ENCODE measurements at places on chromosomes 6 and 20. TPM values are rescaled to one million over a fixed set of nuclear protein-coding genes. Genes with fewer than 3 reads are reported as not detected.

DNA sequence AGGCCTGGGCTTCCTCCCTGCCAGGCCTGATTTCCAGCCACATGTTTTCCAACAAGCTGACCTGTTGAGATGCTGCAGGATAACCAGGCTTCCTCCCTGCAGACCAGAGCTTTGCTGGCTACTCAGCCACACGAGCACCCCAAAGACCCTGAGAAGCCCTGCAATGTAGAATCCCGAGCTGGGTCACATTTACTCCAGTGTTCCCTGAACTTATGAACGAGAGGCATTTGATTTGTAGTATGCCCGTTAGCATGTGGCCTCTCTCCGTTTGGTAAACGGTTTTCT is 4.0 kb downstream of the SIRPA start:
- DNase-seq = no peak

DNA sequence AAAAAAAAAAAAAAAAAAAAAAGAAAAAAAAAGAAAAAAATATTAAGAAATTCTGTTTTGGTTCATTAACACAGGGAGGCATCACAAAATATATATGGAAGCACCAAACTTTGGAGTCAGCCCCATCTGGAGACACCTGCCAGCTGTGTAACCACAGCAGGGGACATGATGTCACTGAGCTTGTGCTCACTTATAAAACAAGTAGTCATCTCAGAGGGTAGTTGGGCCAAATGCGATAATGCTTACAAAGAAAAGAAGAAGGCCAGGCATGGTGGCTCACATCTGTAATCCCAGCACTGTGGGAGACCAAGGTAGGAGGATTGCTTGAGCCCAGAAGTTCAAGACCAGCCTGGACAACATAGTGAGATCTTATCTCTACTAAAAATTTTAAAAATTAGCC is 1.1 kb upstream of the BNIP5 start:
- no peak for DNase-seq

DNA sequence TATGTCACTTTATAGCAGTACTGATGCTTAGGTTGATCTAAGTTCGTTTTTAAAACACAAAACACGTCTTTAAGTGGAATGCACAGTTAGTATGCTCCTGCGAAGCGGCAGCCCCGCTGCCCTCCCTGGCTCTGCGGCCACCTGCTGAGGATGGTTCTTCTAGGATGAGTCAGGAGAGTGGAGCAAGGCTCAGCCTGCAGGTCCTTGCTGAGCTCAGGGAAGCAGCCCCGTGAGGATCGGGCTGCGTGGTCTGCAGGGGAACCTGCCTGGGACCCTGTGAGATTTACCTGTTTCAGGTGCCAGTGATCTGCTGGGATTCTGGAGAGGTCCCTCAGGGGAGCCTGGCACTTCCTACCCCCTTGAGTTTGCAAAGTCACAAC is 57.5 kb downstream of the SYNJ2 start:
- no peak for DNase-seq

DNA sequence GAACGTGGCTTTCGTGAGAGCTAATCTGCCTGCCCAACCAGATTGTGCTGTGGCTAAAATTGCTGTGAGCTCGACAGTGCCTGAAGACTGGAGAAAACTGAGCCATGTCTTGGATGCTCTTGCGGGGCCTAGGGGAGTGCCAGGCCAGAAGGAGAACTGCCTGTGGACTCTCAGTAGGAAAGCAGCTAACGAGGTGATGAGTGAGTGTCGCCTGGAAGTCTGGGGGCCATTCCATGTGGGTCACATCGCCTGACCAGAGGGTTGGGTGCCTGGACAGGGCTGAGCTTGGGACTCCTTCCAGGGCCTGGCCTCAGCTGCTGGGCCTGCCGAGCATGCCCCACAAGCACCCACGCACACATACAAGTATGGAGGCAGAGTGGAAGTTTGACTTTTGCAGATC is 166.5 kb downstream of the VEGFA start:
- DNase-seq = no peak

- no peak for DNase-seq
Measured at GRCh38 chr6:135451617-135452190, 45.8 kb downstream of the AHI1 start.

DNA sequence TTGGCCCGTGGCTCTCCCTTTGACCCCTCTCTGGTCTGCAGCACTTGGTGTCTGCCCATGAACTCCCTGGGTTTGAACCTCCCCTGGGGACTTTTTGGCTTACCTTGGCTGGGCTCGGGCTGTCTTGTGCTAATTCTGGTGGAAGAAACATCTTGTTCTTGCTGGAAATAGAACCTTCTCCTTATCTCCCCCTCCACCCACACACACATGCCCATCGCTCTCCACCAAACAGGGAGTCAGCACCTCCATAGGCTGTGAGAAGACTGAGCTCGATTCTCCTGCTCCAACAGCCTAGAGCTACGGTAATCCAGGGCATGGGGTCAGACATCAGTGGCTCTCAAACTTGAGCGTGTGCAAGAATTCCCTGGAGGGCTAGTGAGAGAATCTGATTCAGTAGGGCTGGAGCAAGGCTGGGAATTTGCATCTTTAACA is 114.4 kb upstream of the SLC22A23 start:
- no peak for DNase-seq

DNA sequence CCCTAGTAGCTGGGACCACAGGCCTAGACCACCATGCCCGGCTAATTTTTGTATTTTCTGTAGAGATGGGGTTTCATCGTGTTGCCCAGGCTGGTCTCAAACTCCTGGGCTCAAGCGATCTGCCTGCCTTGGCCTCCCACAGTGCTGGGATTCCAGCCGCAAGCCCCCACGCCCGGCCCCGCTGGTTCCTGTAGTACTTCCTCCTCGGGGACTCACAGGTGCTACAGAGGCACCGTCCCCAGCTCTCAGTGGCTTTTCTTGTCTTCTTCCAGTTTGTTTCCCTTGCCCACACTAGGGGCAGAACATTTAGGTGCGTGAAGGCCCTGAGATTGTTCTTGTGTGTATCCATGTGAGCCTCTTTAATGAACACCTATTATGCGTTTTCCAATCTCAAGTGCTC is 773 bp upstream of the ZBP1 start:
- DNase-seq = no peak

- no peak for DNase-seq
Measured at GRCh38 chr6:142913036-142913510, 31.9 kb downstream of the HIVEP2 start.

- no peak for DNase-seq
Measured at GRCh38 chr6:134296762-134297161, 21.1 kb downstream of the SGK1 start.

DNA sequence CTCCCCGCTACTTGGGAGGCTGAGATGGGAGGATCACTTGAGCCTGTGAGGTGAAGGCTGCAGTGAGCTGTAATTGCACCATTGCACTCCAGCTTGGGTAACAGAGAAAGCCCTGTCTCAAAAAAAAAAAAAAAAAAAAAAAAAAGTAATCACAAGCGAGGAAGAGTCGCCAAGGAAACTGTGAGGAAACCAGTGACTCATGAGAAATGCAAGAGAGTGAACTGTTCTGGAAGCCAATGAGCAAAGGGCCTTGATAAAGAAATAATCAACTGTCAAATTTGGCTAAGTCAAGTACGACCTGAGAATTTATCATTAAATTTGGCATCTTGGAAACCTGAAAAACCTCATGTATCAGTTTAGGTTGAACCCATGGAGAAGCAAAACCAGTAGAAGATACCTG is 16.1 kb upstream of the LAMP5 start:
- DNase-seq = no peak

Gene STMND1
- not detected for total RNA-seq

Gene CTAGE9
- total RNA-seq = not detected

Gene SRMS
- not detected for total RNA-seq

Data from vagina (tissue), 2 donors.